ENCODE measurements at places on chromosomes 13 and 19.

GRCh38 chr13:75761369-75761768, 125.2 kb downstream of the LMO7 start:
- peak; percentile 27 for DNase-seq

GRCh38 chr13:28106976-28107375, 6.6 kb upstream of the FLT3 start:
- no peak for DNase-seq

DNA sequence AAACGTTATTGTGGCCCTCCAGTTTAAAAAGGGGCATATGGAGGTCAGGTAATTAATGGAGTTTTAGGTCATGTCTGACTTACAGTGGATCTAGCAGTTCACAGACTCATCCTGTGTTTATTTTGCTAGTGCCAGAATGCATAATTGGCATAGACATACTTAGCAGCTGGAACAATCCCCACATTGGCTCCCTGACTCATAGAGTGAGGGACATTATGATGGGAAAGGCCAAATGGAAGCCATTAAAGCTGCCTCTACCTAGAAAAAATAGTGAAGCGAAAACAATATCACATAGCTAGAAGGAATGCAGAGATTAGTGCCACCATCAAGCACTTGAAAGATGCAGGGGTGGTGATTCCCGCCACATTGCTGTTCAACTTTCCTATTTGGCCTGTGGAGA, 610.7 kb downstream of the SLITRK5 start:
- no peak for DNase-seq

- DNase-seq = no peak
These were observed 40.5 kb upstream of the VSTM2B start for GRCh38 chr19:29485293-29485692.

DNA sequence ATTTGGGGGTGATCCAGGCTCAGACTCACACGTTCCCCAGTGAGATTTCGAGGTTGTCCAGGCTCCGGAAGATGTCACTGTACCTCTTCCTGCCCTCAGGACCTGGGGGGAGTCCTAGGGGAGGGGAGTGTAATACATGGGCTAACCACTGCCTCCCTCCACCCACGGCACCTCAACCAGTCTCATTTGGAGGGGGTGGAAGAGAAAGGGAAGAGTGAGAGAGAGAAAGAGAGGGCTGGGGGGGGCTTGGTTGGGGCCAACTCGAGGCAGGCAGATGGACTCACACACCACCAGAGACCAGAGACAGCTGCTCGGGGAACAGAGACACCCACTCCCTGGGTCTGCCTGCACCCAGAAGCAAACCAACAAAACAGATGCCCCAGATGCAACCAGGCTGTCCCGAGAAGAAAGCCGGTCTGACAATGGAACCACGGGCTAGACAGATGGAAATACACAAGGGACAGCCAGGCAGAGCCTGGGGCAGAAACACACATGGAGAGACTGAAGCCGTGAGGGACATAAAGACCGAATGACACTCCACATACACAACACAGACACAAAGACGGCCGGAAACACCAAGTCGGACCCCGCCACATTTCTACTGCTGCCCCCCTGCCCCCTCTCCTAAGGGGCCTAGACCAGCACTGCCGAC, 825 bp downstream of the GMIP start:
- no peak for DNase-seq

DNA sequence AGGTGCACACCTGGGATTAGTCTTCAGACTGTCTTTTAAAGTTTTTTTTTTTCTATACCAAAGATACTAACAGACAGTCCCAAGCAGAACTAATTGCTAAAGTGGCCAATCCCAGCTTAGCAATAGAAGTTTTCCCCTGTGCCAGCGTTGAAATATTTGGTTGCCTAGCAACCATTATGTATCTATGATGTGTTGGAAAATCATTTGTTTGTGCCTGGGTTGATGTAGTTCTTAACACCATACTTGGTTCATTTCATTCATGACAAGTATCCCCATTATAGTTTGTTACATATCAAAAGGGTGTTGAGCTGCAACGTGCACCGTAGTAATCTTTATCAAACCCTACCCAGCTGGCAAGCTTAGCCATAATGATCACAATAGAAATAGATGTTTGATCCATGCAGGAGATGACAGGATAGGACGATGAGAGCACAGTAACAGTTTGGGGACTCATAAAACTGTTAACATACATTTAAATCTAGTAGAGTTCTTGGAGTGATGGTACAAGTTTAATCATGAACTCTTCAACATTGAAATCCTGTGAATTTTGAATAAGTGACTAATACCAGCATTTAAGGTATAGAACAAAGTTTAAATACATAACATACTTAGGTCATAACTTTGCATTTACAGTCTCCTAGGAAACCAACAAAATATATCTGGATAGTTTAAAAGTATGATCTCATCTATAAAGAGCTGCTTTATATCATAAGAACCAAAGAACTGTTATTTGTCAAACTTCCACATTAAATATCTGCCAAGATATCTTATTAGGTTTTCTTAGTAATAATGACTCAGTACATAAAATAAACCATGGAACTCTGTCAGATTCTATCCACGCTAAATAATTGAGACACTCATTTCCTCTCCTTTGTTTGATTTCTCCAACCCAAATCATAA, 73.4 kb downstream of the MBNL2 start:
- DNase-seq = no peak

GRCh38 chr13:96940961-96941360, 53.3 kb downstream of the OXGR1 start:
- no peak for DNase-seq

- no peak for DNase-seq
These were observed 78.9 kb downstream of the TEX26 start for GRCh38 chr13:31011193-31011860.

DNA sequence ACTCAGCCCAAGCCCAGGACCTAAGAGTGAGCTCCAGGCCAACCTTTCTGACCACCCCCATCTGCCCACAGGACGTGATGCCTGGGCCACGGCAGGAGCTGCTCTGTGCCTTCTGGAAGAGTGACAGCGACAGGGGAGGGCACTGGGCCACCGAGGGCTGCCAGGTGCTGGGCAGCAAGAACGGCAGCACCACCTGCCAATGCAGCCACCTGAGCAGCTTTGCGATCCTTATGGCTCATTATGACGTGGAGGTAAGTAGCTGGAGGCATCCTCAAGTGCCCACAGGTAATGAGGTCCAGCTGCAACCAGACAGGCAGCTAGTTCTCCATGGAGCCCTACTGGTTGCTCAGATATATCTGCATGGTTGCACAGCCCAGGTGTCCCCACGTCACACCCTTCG, 14.8 kb downstream of the DDX39A start:
- no peak for DNase-seq

- DNase-seq = no peak
These were observed 715.3 kb downstream of the OLFM4 start for GRCh38 chr13:53743906-53744305.

DNA sequence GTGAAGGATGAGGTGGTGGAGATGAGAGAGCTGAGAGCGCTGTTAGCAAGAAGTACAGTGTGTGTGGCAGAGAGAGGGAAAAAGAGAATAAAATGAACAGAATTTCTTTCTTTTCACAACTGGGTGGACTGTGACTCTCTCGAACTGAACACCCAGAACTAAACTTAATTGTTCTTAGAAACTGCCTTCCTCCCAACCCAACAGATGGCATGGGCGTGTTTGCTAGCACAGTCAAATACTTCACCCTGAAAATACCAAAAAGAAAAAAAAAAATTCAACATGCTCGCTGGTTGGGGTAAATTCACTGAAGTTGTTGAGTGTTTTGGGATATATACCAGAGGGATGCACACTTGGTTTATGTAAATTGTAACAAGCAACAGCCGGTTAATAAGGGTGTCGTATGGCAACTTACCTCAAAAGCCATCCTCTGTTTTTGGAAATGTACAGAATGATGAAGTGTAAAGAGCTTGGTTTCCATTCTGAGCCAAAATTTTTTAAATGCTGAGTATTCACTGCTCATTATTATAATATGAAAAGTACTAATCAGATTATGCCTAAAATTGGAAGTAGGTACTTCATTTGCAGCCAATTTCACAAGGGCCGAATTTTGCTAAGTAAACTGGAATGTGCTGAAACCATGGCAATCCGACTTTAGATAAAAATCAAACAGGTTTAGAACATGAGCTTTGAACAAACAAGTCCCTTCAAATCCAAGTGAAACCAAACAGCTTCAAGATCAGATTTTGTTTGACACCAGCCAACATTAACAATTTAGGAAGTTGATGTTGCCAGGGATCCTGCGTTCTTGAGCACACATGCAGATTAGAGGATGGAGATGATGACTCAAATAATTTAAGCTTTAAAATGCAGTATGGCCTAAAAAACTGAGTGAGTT, 115.8 kb downstream of the ZIC5 start:
- no peak for DNase-seq

DNA sequence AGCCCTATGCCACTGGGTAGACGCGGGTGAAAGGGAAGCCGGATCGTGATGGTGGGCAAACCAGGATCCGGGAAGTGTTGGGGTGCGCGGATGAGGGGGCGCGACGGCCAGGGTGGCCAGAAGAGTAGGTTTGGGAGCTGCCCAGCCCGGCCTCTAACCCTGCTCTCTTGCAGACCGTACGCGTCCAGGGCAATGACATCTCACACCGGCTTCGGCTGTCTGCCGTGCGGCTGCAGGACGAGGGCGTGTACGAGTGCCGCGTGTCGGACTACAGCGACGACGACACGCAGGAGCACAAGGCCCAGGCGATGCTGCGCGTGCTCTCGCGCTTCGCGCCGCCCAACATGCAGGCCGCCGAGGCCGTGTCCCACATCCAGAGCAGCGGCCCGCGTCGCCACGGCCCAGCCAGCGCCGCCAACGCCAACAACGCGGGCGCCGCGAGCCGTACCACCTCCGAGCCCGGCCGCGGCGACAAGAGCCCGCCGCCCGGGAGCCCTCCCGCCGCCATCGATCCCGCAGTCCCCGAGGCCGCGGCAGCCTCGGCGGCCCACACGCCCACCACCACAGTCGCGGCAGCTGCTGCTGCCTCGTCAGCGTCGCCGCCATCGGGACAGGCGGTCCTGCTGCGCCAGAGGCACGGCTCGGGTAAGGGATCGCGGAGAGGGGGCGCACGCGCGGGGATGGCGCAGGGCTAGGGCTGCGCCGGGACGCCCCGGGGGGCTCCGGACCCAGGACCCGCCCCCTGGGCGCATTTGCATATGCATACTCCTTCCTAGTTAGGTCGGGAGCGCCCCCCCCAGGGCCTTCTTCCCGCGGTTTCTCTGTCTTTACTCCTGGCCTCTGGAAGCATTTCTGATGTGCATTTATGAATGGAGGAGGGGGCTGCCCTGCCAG, 4.1 kb downstream of the VSTM2B start:
- DNase-seq = no peak

DNA sequence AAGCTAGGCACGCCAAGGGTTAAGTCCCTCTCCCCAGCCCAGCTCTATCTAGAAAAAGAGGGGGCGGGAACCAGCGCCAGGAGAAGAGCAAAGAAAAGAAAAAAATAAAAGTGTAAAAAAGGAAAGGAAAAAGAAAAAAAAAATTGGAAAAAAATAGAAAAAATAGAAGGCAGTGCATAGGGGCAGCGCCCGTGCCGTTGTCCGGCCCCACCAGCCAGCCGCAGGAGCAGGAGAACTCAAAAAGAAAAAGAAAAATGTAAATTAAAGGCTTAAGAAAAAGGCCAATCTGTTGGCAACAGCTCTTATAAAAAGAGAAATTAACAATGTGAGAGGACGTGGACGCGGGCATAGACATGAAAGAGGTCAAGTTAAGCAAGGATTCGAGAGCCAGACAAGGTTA, 105.4 kb upstream of the ZNF98 start:
- no peak for DNase-seq

DNA sequence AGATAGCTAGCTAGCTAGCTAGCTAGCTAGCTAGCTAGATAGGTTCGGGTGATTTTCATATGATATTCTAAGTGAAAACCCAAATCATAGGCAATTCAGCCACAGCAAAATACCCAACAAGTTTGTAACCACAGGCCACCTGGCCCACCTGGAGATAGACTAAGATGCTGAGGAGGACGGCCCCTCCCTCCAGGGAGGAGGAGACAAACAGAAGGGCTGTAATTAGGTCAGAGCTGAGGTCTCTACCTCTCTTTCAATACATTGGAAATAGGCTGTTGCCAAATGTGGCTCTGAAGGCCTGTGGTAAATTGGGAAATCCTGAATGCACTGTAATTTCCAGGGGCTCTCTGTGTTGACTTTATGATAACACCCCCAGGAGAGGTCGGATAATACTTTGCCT, 382.2 kb downstream of the FGF9 start:
- DNase-seq = no peak

- DNase-seq = no peak
These were observed 15.2 kb upstream of the F2RL3 start for GRCh38 chr19:16873594-16873993.

GRCh38 chr19:40755248-40755624, 4.2 kb downstream of the SNRPA start:
- DNase-seq = no peak

GRCh38 chr13:111001636-111002035, 86.8 kb upstream of the ANKRD10 start:
- DNase-seq = no peak

DNA sequence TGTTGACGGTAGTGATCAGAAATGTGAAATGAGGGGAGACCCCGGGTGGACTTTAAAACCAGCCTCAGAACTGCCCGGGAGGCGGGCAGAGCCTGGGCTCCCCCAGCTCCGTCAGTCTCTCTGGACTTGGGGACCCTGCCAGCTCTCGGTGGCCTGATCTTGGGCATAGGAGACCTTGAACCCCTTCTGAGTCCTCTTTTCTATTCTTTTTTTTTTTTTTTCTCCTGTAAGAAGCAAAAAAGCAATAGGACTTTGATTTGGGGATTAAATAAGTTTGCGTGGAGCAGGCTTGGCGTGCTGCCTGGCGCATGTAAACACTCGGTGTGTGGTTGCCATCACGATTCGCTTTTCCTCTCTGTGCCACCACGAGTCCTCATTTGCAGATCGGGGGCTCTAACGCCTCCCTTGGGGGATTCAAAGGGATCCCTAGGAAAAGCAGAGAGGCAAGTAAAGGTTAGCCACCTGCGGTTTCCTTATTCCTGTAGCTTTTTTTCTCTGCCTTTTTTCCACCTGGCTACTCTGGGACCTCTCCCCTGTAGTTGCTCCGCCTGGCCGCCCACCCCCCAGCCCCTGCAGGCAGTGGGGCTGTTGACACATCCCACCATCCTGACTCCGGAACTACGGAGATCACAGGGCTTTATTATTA, 1.3 kb downstream of the SAFB start:
- no peak for DNase-seq

- DNase-seq = no peak
These were observed 328 bp downstream of the CYP4F12 start for GRCh38 chr19:15673176-15673654.

DNA sequence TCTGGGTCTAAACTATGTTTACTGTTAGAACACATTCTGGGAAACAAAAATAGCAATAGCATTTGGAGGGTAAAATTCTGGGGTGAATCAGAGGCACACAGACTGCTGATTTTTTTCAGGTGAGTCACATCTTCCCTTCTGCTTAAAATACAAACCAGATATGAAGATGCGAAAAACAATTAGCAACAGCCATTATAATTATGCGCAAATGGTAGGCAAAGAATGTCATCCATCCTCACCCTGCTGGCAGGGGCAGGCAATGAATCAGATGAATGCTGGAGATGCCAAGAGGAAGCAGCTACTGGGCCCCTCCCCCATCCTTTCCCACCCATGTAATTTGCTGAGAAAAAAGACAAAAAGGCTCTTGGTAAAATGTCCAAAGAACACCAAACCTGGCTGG, 282.9 kb downstream of the KLF5 start:
- DNase-seq = no peak

GRCh38 chr13:41942462-41943094, 18.3 kb downstream of the VWA8 start:
- DNase-seq = no peak
